ENCODE measurements at places on chromosomes 1 and 21. TPM values are rescaled to one million over a fixed set of nuclear protein-coding genes. Genes with fewer than 3 reads are reported as not detected.
A peak's percentile ranks its signal among the peaks of the same experiment; 100 is the strongest.

FNDC5 gene
- 1.3 TPM for total RNA-seq

BMP8A gene
- 386 TPM for total RNA-seq

DNA sequence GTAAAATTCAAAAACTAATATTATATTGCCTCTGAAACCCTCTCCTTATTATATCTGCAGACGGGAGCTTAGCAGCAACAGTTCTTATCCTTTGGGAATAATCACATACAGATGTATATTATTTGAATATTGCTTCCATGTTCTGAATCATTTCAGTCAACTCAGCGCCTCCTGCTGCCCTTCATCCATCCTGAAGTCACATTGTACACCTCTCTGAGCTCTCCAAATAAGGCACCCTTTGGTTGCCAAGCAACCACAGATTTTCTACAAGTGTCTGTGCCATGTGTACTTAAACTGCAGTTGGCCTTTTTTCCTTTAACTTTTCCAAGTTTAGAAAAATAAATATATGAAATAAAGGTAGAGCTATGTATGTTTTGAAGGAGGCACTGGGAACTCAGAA lies 384.3 kb downstream of the LRRIQ3 start:
- DNase-seq = peak; percentile 10

GRCh38 chr1:27556781-27557595 lies 47.0 kb downstream of the AHDC1 start:
- peak; percentile 97 for DNase-seq

DNA sequence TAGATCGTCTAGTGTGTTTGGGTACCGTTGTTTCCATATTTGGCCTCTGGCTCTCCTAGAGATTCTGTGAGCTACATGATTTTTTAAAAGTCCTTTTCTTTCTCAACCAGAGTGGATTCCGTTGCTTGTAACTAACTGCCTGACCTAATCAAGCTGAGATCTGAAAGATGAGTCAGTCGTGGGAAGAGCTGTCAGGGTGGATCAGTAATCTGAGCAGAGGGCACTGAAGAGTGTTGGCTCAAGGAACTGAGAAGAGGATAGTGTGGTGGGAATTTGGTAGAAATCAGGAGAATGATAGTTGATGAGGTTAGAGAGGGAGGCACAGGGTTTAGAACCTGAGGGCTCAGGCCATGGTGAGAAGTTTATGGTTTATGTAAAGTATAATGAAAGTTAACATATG lies 52.2 kb downstream of the TRAF5 start:
- no peak for DNase-seq
